ENCODE measurements at places on chromosomes 3 and 15.
A peak's percentile ranks its signal among the peaks of the same experiment; 100 is the strongest.

DNA sequence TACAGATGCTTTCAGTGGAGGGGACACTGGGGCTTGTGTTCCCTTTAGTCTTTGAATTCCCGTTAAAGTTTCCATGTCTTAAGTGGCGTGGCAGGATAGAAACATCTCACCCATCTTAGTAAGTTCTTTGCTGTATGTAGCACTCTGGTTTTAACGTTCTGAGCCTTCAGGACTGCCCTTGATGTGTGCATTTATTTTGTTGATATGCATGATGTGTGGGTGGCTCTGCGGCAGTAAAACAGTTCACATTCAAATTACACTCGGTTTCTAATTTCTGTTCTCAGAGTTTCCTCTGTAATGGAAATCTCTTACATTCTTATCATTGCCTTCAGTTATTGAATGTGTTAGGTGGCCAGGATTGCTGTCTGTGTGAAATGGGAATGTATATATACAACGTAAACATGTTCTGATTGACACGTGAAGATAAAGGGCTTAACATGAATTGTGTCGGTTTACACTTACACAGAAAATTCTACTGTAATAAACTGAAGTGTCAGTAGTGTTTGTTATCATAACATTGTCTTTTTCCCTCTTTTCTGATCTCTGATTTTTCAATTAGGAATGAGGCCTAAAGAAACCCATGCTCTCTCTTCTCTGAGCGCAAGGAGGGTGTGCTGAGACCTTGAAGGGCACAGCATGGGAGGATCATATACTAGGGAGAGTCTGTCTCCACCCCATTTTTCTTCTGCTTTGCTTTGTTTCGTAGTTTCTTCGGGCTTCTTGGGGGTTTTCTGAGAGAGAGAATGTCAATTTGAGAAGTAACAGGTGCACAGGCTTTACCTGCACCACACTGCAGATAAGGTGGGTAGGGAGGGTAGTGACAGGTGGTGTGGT lies 51.5 kb downstream of the IGF1R start:
- no peak for DNase-seq

DNA sequence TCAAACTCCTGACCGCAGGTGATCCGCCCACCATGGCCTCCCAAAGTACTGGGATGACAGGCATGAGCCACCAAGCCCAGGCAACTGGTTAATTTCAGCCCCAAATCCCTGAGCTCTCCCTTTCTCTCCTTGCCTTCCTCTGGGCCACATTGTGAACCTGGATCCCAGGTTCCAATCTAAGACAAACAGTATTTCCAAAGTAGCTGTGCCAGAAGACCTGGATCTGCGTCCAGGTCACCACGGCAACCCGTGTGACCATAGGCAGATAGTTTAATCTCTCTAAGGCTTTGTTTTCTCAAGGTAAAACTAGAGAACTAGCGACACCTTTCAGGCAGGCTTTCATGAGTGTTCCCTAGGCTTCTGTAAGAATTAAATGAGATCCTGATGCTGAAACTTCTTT lies 5.9 kb upstream of the RBPMS2 start:
- DNase-seq, result no peak

DNA sequence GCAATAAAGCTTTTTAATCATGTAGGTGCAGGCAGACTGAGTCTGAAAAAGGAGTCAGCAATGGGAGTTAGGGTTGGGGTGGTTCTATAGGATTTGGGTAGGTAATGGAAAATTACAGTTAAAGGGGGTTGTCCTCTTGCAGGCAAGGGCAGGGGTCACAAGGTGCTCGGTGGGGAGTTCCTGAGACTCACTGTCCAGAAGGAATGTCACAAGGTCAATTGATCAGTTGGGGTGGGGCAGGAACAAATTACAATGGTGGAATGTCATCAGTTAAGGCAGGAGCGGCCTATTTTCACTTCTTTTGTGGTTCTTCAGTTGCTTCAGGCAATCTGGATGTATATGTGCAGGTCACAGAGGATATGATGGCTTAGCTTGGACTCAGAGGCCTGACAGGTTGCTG lies 13.9 kb downstream of the CCR5AS start:
- no peak for DNase-seq

DNA sequence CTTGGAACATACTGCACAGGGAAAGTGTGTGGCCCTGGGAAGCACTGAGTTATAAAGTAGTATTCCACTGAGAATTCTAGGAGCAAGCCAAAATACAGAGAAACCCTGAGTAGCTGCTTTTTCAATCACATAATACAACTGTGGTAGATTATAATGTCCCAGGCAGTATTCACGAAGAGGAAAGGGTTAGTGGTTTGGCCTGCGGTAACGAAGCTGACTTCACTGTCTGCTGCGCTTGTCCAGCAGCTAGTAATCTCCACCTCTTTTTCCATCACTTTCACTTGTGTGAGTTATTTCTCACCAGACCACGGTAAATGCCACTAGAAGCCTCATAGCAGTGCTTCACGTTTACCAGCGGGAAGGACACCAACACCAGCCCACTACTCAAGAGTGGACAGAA lies 34.4 kb downstream of the RPL39L start:
- DNase-seq, result no peak

GRCh38 chr15:87573039-87573438 lies 683.5 kb downstream of the NTRK3 start:
- DNase-seq, result no peak

GRCh38 chr3:10437995-10438901 lies 67.1 kb downstream of the ATP2B2 start:
- DNase-seq, result no peak

- DNase-seq, result no peak
Observed at GRCh38 chr3:31408720-31409119, 124.0 kb upstream of the STT3B start.

DNA sequence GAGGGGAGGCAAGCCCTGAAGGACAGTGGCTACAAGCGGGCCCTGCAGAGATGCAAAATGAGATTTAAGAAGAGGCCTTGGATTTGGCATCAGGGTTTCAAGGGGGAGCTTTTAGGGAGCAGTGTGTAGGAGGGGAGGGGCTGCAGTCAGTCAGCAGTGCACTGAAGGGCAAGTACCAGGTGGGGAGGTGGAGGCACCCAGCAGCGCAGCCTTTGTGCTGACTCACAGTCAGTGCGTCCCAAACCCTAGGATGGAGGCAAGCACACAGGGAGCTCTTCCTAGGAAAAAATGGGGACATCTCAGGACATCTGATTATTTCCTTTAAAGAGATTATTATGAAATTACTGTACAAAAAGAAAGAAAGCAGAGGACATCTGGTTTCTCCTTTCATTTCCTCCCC lies 80.0 kb downstream of the AAGAB start:
- no peak for DNase-seq

- DNase-seq, result no peak
Observed at GRCh38 chr3:47512416-47513124, 942 bp downstream of the ELP6 start.

- no peak for DNase-seq
Observed at GRCh38 chr15:90916461-90916860, 13.4 kb downstream of the MAN2A2 start.

DNA sequence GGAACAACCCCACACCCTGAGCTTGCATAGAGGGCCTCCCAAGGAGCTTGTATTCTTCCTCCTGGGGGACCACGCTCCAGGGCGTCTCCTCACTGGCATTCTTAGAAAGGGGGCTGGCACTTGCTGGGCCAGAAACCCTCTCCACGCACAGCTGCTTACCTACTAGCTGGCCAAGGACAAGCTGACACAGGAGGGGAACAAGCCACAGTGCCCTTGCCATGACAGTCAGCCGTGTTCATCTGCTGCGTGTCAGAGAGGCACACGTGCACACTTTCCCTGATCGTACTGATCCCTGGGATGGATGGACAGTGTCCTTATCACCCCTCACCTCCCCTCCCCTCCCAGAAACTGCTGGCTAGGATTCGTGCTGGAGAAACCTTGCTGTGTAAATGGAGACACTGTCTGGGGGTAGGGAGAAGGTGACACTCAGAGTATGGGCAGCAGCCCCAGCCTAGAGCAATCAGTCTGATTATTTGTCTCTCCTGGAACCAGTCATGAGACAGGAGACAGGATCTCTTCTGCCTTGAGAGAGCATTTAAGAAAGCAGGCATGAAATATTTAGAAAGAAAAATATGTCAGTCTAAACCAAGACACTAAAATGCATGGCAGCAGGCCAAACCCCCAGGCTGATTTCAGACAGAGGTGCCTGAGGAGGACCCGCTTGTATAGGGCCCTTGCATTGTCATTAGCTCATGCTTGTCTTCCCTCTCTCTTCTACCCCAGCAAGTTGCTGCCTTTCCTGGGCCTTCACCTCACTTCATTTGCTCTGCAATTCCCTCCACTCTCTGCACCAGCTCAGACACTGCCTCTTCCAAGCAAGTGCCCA lies 311.8 kb upstream of the TRIM42 start:
- no peak for DNase-seq

- no peak for DNase-seq
Observed at GRCh38 chr3:123258811-123259420, 57.2 kb downstream of the SEC22A start.

GRCh38 chr3:129039271-129040038 lies 21.1 kb upstream of the GP9 start:
- DNase-seq, result no peak

- no peak for DNase-seq
Observed at GRCh38 chr3:8793242-8793641, 23.8 kb upstream of the OXTR start.

DNA sequence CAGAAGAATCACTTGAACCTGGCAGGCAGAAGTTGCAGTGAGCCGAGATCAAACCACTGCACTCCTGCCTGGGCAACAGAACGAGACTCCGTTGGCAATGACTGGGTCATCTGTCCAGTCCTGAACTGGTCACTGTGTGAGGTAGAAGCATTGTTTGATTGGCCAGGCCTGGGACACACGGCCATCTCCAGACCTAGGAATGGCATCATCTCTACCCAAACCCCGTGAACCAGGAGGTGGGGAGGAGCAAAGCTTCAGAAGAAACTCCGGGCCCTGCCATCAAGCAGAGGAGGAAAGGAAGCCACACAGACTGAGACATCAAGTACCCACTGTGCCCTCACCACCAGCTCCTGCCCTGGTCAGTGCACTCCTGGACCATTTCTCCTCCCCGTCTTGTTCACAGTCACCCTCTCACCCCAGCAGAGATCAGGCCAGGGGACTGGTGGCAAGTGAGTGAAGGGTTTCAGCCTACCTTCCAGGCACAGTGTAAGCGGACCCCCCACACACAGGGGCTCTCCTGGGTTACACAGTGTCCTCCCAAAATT lies 31.6 kb downstream of the GOLGA6L2 start:
- no peak for DNase-seq

DNA sequence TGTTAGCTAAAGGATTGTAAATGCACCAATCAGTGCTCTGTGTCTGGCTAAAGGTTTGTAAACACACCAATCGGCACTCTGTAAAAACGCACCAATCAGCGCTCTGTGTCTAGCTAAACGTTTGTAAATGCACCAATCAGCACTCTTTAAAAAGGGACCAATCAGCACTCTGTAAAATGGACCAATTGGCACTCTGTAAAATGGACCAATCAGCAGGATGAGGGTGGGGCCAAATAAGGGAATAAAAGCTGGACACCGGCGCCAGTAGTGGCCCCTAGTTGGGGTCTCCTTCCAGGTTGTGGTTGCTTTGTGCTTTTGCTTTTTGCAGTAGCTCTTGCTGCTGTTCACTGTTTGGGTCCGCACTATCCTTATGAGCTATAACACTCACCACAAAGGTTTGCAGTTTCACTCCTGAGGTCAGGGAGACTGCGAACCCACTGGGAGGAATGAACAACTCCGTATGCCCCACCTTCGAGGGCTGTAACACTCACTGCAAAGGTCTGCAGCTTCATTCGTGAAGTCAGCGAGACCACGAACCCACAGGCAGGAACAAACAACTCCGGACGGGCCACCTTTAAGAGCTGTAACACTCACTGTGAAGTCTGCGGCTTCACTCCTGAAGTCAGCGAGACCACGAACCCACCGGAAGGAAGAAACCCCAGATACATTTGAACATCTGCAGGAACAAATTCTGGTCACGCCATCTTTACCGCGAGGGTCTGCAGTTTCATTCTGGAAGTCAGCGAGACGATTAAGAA lies 1.1 kb upstream of the SUCLG2 start:
- DNase-seq, result peak; percentile 79

- DNase-seq, result no peak
Observed at GRCh38 chr3:108603691-108604090, 14.2 kb downstream of the DZIP3 start.

GRCh38 chr3:162391301-162391700 lies 894.7 kb downstream of the OTOL1 start:
- DNase-seq, result no peak

DNA sequence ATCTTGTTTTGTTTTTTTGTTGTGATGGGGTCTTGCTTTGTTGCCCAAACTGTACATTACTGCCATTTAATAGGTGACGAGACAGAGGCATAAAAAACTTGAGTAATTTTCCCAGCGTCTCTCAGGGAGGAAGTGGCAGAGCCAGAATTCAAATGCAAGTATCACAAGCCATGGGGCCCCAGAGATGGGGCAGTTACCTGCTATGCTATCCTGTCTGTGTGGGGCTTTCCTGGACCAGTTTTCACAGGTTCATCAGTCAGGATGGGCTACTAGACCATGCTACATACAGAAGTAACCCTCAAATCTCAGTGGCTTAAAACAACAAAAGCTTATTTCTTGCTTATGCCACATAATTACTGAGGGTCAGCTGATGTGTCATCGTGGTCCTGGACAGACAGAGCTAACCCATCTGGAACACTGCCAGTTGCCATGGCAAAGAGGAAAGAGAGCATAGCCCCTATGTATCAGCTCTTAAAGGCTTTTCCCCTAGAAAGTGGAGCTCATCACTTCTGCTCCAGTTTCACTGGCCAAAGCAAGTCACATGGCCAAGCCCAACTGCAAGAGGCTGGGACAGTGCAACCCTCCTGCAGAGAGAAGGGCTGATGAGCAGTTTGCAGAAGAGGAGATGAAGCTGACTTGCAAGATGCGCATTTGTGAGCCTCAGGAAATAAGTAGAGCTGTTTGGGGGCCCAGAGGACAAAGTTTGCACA lies 31.7 kb upstream of the SYNM start:
- no peak for DNase-seq

DNA sequence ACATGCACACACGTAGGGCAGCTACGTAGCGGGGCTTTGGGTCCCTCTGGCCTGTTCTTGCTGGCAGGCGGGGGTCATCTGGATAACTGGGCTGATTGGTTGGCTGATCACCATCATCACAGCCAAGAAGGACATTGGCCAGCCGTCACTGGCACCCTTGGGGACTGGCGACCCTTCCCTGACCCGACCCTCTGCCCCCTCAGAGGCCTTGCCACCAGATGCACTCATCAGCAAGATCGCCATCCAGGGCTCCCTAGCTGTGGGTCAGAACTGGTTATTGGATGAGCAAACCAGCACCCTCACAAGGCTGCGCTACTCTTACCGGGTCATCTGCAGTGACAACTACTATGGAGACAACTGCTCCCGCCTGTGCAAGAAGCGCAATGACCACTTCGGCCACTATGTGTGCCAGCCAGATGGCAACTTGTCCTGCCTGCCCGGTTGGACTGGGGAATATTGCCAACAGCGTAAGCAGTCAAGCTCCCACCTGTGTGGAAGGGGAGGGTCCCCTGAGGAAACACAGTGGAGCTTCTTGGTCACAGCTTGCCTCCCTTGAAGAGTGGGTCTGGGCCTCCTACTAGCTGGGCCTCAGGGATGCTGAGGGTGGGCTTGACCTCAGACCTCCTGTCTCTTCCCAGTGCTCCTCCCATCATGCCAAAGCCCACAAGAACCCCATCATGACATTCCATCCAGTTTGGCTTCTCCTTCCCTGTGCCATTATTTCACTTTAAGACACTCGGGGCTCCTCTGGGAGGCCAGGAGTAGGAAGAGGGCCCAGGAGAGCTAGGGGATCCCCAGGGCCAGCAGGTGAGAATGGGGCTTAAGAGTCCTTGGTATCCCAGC lies 2.4 kb downstream of the DLL4 start:
- DNase-seq, result no peak

All from activated gamma-delta T cell treated with Interleukin-2 at 50 U/mL for 16 hours (primary cell).